Cortex of kidney (tissue), 1 donor: ENCODE measurements at places on chromosomes 5 and 9.

DNA sequence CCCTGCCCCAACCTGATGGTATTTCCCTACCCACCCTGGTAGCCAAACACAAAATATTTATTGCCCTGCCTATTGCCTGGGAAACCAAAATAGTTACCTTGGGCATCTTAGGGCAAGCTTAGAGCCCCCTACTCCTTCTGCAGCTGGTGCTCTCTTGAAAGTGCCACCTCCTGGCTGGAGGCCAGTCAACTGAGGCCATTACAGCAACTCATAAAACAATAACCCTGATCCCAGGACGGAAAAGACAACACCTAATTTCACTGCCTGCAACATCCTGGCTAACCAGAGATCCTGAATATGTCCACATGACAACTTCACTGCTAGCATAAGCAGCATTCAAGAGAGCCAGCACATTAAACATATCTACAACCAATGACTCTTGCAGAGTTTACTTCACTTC is 38.7 kb downstream of the MTAP start:
- DNase-seq, result no peak

GRCh38 chr9:126317513-126317912 is 9.1 kb upstream of the MVB12B start:
- no peak for DNase-seq

- no peak for DNase-seq
Observed at GRCh38 chr9:122076117-122076516, 17.0 kb downstream of the TTLL11 start.

DNA sequence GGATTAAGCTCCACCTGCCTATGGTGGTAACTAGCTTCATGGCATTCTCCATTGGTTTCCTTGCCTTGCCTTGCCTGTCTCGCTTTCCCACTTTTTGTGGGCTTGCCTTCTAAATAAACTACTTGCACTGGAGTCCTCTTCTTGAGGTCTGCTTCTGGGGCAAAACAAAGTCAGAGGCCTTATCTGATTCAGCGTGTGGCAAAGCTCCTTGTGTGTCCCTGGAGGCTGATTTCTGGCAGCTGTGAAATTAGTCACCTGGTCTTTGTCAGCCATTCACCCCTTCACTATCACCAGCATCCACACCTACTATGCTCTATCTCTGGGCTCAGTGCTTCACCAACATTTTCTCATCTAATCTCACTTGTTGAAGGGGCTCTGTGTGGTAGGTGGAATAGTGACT is 176.2 kb downstream of the SEC61B start:
- DNase-seq, result no peak

GRCh38 chr9:93920131-93920800 is 34.9 kb downstream of the BARX1 start:
- no peak for DNase-seq

DNA sequence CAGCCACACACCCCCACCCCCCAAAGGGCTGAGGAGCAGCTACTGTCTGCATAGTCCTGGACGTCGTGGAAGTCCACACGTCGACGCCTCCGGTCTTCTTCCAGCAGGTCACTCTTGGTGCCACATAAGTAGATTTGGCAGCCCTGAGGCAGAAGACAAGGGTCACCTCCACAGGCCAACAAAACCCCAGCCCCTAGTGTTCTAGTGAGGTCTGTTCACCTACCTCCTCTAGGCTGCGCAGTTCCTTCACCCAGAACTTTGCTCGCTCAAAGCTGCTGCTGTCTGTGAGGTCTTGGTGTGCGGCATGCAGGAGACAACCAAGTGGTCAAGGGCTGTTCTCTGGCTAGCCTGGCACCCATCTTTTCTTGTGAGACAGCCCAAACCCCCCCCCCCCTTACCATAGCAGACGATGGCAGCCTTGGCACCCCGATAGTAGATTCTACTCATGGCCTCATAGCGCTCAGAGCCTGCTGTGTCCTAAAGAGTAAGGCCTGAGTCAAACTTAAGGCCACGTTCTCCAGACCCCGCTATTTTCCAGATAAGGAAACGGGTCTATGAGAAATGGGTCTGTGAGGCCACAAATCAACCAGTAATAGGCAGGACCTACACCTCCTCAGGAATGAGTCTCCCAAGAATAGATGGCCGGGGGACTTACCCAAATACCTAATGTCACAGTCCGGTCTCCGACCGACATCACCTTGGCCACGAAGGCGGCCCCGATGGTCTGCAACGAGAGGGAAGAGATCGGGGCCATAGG is 987 bp downstream of the RAB24 start:
- DNase-seq, result no peak

DNA sequence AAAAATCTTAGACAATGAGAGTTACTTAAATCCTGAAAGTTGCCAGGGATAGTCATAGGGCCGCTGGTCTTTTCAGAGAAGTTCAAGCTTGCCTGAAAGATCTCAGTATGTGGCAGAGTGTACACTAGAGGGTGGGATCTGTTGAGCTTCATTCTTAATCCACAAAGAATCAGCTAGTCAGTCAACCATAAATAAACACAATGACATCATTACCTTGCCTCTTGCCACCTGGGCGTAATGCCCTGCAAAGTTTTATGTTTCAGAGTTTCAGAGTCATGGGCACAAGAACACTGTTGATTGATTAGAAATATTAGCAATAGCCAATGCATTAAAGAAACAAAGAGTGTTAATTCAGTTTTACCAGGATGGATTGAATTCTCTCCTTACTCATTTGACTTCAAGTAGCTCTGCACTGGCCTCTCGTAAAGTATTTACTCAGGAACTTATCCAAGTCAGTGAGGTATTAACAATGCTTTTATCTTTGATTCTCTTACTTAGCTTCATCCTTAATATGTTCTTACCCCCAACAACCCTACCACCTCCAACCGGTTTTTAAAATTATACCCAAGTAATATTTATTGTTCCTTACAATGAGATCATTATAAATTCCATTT is 14.3 kb upstream of the ANXA1 start:
- DNase-seq, result no peak

GRCh38 chr5:156675395-156675794 is 174.7 kb upstream of the PPP1R2B start:
- DNase-seq, result no peak

- DNase-seq, result no peak
Observed at GRCh38 chr5:1156033-1156753, 44.3 kb upstream of the SLC12A7 start.

DNA sequence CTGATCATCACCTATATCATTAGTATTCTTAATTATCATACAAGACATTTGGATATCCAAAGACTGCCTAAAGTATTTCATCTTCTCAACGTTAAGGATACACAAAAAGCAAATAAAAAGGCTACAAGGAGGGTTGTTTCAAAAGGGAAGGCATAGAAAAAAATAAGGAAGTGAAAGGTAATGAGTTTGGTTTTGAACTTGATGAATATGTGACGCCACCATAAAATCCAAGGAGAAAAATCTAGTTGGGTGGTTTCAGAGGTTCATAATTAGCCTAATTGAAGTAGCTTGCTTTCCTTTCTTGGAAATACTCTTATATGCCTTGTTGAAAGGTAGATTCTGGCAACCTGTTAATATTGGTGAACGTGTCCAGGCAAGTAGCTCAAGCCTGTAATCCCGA is 96.1 kb upstream of the SGCD start:
- no peak for DNase-seq
